ENCODE measurements at places on chromosomes 13 and 19.

- DNase-seq = peak; percentile 49
Measured at GRCh38 chr19:3132971-3133792, 2.7 kb upstream of the GNA15 start.

- DNase-seq = no peak
Measured at GRCh38 chr13:23999424-23999823, 102.1 kb upstream of the C1QTNF9B start.

DNA sequence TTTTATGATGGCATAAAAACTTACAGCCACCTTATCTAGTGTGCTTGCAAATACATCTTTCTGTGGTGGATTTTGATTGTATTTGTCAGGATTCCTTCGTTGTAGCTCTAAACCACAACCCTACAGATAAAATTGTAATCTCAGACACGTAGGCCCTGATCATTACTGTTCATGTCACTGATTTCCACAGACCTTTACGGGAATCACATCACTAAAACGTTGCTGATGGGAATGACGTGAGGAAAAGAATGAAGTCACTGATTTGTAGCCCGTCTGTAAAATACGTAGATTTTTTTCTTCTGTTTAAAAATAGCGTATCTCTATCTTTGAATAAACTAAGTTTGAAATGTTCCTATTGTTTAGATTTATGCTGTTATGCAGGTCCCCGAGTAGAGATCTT is 399.2 kb downstream of the MYO16 start:
- DNase-seq = no peak

DNA sequence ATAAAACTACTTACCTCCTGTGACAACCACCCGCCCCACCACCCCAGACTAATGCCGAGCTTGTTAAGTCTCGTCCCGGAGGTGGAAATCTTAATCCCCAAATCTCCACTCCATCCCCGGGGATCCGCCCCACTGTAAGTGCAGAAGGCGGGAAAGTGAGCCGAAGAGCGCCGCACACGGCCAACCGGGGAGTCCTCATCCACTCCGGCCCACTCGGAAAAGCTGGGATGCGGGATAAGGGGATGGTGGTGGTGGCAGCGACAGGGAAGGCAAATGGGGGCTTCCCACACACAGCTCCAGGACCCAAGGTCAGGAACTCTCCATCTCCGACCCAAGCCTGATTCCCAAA is 621 bp downstream of the FBL start:
- DNase-seq = no peak

DNA sequence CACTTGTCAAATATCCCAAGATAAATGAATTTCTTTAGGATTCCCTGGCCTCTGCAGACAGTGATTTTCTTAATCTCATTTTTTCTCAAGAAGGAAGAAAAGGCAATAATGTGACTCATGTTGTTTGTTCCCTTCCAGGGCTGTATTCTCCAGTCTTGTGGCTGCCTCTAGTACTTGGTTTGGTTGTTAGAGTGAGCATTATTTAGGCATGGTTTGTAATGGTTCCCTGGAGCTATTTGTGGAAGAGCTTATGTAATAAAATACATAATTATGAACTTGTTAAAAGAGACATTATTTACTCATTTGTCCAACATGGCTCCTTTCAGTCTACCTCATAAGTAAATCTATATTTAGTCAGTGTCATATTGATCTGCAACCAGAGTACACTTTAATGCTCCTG is 270.4 kb downstream of the DCT start:
- DNase-seq = no peak

DNA sequence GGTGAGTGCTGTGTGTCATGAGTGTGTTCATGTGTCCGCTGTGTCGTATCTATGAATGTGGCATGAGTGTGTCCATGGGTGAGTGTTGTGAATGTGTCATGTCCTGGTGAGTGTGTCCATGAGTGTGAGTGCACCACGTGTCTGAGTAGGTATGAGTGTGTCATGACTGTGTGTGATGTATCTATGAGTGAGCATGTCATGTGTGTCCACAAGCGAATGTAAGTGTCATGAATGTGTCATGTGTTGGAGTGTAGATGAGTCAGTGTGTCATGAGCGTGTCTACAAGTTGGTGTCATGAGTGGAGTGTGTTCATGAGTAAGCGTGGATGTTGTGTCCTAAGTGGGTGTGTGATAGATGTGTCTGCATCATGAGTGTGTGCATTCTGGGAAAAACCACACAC is 129.4 kb downstream of the TUBA3C start:
- no peak for DNase-seq

DNA sequence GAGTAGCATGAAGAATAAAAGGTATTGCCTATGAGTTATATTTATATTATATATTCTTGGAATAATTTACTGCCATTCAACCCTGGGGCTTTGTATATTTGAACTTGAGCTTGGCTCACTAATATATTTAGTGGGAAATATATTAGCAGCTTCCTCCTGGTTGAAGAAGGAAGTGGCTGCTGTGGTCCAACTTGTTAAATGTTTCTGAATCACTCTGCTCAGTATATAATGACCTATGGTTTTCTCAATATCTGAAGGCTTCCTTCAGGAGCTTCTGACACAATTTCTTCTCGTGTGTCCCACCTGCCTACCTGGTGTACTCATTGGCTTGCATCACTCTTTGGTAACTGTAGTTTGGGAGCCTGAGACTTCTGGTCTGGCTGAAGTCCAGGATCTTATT is 646.4 kb downstream of the TBC1D4 start:
- DNase-seq = no peak

DNA sequence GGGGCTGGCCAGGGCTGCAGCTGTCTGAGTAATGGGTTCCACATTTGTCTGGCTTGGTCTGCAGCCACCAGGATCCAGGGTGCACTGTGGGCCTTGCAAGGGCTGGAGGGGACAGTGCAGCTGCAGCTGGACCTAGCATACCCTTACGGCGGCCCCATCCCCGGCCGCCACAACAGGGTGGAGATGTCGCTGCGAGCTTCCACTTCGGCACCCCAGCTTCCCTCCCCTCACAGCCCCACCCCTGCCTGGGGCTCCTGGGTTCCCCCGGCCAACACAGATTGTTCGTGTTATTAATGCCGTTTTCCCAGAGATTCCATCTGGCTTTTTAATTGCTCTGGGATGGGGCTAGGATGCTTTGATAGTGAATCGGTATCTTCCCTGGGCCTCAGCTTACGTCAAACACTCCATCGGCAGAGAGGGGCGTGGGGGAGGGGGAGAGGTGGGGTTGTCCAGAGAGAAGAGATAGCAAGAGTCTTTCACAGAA is 5.8 kb downstream of the CEBPA start:
- DNase-seq = peak; percentile 47

DNA sequence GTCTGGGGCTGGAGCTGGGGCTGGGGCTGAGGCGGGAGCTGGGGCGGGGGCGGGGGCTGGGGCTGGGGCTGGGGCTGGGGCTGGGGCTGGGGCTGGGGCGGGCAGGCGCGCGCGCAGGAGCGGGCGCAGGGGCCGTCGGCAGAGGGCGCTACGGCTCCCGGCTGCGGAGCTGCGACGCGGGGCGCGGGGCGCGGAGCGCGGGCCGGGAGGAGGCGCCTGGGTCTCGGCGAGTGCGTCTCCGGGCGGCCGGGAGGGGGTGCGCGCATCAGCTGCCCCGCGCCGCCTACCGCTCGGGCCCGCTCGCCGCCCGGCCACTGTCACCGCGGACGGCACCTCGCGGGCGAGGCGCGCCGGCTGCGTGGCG is 422 bp upstream of the MTUS2 start:
- DNase-seq = no peak

GRCh38 chr19:4496304-4496703 is 22.0 kb downstream of the PLIN4 start:
- no peak for DNase-seq

DNA sequence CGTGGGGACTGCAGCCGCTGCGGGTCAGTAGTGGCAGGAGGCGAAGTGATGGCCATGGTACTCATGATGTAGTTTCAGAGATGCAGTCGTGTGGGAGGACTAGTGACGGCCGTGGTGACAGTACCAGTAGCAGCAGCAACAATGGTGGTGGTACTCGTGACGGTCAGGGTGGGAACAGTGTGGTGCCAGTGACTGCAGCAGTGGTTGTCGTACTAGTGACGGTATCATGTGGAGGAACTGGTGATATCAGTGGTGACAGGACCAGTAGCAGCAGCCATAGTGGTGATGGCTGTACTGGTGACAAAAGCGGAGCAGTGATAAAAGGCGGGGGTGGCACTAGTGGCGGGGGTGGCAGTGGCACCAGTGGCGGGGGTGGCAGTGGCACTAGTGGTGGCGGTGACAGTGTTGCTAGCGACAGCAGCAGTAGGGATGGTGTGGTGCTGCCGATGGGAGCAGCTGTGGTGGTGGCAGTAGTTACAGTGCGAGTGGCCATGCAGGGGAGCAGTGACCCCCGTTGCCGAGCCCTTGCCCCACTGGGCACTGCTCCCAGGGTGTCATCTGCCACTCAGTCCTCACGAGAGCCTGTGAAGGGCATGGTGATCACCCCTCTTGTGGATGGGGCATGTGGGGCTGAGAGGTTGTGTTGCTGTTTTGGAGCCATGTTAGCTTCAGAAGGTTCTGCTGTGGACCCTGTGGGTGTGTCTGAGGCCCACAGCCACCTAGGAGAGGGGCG is 22.7 kb downstream of the ADPRHL1 start:
- no peak for DNase-seq

DNA sequence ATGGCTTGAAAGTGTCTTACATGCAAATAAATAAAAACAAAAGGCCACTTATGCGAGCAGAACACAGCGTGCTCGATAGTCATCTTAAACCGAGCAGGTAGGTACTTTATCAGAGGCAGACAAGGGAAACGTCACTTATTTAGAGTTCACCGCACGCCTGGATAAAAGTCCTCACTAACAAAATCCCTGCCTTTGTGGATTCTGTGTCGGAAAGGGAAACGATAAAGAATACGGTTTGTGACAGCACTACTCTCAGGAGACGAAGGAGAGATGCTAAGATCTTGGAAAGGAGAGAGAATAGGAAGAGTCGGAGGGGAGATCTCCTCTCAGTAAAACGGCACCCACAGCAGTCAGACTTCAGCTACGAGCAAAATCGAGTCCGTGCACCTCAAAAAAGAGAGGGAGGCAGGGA is 581 bp downstream of the RCBTB1 start:
- no peak for DNase-seq

GRCh38 chr19:2208975-2209374 is 27.2 kb downstream of the PLEKHJ1 start:
- no peak for DNase-seq

- no peak for DNase-seq
Measured at GRCh38 chr19:11331502-11331901, 8.0 kb downstream of the RAB3D start.

GRCh38 chr13:22061806-22062391 is 391.0 kb downstream of the FGF9 start:
- DNase-seq = no peak

DNA sequence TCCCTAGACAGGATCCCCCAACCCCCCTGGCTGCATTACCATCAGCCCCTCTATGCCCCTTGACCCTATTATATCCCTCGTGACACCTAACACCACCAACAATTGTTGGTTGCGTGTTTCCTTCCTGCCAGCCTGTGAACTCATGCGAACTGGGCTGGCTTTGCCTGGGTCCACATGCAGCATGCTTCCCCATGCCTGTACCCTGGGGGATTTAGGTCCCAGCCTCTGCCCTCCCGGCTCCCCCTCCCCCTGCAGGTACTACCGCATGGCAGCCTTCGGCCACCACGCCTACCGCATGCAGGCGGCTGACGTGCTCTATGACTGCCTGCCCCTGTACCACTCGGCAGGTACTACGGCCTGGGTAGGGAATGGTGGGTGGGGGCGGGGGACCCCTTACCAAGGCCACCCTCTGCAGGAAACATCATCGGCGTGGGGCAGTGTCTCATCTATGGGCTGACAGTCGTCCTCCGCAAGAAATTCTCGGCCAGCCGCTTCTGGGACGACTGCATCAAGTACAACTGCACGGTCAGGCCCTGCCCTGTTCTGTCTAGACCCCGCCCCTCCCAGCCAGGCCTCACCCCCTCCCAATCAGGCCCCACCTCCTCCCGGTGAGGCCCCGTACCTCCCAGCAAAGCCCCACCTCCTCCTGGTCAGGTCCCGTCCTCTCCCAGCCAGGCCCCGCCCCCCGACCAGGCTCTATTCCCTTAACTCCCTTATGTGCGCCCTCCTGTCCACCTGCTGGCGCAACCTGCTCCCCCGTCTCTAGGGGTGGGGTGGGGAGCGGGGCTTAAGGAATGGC is 18.5 kb downstream of the SLC27A1 start:
- no peak for DNase-seq

GRCh38 chr13:87671031-87671752 is at the start of gene SLITRK5:
SLITRK5 (plus strand) TSS chr13:87671371; CDS start chr13:87675389, 4,018 bp downstream.
- no peak for DNase-seq

- DNase-seq = no peak
Measured at GRCh38 chr13:32175943-32176342, 139.2 kb downstream of the ZAR1L start.

GRCh38 chr19:17333611-17334413 is 843 bp downstream of the ANO8 start:
- DNase-seq = peak; percentile 43

DNA sequence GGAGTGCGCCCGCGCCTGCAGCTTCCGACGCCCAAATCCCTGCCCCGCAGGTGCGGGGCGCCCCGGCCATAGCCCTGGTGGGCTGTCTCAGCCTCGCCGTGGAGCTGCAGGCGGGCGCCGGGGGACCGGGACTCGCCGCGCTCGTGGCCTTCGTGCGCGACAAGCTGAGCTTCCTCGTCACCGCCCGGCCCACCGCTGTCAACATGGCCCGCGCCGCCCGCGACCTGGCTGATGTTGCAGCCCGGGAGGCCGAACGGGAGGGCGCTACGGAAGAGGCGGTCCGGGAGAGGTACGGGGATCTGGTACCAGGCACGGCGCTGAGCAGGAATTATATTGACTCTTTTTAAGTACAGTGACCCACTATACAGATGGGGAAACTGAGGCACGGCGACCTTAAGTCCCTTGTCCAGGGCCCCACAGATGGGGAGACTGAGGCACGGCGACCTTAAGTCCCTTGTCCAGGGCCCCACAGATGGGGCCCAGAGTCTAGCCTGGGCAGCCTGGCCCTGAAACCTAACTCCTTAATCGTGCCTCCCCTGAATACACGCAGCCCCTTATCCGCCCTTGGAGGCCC is 586 bp downstream of the MRI1 start:
- no peak for DNase-seq

- DNase-seq = no peak
Measured at GRCh38 chr13:99352351-99353245, 45.4 kb upstream of the GPR183 start.

GRCh38 chr19:39307046-39307821 is 11.0 kb downstream of the IFNL1 start:
- no peak for DNase-seq

DNA sequence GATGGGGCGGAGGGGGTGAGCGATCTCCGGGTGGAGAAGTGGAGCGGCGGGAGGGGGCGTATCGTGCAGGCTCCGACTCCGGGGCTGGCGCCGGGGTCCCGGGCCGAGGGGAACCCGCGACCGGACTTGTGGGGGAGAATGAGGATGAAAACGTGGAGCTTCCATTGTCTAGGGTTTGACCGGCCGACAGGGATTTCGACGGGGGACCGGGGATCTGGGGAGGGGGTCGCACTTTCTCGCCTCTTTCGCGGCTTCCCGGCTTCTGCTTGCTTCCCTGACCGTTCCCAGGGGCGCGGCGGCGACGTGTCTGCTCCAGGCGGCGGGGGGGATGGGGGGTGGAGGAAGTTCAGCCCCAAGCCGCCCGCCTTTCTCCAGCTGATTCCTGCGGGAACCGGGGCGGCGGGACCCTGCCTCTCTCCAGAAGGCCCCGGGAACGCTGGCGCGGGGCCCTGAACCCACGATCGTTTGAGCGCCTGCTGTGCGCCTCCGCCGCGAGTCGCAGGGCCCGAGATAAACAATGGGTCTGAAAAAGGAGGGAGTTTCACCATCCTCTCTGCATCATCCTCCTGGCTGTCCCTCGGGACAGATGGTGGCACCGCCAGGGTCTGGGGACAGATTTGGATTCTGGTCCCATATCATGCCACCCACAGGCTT is 790 bp downstream of the TPM4 start:
- DNase-seq = no peak

GRCh38 chr19:6958791-6959190 is 62.4 kb downstream of the MBD3L2B start:
- DNase-seq = no peak
